Left renal pelvis (tissue), 4 donors: ENCODE measurements at places on chromosomes 2 and 18. TPM values are rescaled to one million over a fixed set of nuclear protein-coding genes. Genes with fewer than 3 reads are reported as not detected.

GRCh38 chr2:178270338-178270737 is 76.0 kb downstream of the OSBPL6 start:
- DNase-seq, result no peak

DNA sequence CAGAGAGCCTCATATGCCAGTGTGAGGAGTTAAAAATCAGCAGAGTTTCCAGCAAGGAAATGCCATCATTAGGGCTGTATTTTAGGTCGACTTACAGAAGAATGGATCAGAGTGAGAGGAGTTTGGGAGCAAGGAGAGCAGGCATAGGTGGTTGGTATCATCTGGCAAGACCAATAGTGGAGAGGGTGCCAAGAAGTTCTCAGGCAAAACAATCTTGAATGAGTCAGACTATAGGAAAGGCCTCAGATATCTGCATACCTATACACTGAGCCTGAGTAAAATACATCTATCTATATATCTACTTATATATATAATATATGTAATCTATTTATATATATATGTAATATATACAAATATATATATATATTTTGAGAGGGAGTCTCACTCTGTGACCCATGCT is 57.3 kb downstream of the TMEFF2 start:
- no peak for DNase-seq

GRCh38 chr2:38581193-38582147 is 21.3 kb downstream of the HNRNPLL start:
- DNase-seq, result no peak

DNA sequence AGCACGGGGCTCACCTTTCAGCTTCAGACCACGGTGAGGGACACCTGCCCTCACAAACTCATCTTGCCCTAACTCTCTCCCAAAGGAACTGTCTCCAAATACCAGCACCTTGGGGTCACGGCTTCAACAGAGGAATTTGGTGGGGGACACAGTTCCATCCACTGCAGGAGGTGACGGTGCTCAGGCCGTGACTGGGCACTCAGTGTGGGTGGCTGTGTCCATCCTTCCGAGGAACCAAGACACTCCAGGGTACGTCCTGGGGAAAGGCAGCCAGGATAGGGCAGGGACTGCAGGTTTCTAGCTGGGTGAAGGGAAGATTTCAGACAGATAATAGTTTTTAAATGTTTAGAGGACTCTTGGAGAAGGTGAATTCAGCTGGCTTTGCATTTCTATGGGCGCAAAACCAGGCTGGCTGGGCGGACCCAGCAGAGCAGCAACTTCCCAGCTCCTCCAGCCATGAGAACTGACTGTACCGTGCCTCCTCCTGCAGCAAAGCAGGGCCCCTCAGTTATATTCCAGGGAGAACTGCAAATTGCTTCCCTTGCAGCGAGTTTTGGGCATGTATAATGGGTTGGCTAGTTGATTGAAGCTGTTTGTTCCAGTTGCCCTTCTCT is 23.9 kb upstream of the ALLC start:
- no peak for DNase-seq

The ANKRD30BL gene
- polyA plus RNA-seq, result 0.14 TPM

The SH2D6 gene
- polyA plus RNA-seq, result 1.5 TPM

DNA sequence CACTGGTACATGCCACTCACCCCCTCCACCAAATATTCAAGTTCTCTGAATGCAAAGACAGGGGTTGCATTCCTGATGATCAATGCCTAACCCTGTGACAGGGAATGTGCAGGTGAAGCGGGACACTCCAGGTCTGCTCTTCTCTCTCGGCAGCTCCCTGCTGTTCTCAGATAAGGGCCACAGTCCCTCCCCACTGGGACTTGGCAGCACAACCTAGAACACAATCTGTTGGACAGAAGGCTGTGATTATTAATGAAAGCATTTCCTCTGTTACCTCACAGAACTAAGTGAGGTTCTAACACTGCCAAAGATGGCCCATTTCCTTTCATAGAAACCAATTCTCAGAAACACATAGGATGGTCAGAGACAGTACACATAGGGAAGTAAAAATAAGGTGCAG is 42.7 kb downstream of the VSNL1 start:
- DNase-seq, result no peak
